ENCODE measurements at places on chromosomes 2 and 18.

DNA sequence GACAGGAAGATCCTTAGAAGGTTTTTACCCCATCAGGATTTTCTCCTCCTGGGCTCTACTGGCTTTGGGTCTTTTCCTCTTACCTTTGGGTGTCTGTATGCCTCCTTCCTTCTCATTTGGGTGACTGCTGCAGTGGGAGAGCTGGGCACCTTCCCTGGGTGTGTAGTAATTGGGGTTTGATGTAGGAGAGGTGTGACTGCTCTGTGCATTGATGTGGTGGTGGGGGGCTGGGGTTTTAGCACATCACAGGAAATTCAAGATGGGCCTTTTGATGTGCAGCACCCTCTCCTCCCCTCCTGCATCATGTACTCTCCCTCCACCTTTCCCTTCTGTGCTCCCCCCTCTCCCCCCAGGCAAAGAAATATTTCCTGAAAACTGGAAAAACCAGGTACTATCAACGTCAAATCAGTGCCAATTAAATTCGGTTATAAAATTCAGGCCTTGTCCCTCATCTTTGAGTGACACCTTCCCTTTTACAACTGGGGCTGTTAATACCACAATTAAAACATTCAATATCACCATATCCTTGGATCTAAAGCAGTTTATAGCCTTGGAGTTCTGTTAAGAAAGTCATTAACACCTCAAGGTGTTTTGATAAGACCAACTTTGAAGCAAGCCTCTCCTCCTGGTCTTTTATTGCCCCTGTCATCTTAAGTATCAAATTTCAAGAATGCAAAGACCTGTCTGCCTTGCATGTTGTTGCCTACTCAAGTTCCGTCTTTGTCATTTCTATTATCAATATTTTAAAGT lies 23.3 kb downstream of the EDAR start:
- DNase-seq, result no peak

DNA sequence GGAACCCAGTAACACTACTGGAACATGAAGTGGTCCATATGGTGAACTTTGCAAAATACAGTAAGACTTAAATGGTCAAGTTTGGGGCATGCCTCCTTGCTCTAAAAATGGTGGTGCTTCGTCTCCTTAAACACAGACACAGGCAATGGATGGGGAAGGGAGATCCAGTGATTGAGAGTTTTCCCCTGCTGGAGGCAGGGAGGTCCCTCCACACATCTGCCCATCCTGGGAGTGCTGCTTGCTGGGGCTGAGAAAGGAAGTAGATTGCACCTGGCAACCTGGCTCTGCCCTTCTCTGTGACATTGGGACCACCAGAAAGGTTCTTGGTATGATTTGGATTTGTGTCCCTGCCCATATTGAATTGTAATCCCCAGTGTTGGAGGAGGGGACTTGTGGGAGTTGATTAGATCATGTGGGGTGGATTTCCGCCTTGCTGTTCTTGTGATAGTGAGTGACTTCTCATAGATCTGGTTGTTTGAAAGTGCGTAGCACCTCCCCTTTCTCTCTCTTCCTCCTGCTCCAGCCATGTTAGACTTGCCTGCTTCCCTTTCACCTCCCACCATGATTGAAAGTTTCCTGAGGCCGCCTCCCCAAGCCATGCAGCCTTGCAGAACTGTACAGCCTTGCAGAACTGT lies 35.4 kb upstream of the SKOR2 start:
- no peak for DNase-seq

DNA sequence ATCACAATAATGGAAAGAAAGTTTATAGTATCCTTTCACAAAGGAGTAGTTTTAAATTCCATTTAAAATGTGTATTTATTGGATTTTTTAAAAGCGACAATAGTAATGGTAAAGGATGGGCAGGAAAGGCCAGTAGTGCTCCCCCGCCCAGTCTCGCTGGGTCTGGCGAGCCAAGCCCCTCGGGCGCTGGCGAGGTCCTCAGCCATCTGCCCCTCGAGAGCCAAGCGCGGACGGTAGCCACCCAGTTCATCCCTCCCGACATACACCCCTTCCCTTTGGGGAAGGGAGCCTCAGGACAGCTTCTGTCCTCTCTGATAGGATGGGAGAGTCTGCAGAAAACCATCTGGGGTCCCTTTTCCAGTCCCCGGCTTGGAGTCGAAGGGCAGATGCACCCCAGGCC lies 45.2 kb downstream of the BOLA3 start:
- no peak for DNase-seq

DNA sequence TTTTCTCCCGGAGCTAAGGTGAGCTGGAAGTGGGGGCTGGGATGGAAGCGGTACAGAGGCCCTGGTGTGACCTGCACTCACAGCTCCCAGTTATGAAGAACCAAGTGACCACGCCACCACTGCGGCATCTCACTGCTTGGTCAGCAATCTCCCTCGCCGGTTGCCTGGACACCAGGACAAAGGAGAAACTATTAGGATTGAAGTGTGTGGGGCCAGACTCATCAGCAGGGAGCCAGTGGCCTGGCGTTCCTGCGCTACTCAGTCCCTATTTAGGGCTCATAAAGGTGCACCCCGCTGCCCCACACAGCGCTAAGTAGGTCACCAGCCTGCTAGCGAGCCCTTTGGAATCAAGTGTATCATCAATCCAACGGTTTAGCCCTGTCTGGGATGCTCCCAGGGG lies 82.9 kb downstream of the ZCCHC2 start:
- no peak for DNase-seq

- DNase-seq, result no peak
Measured at GRCh38 chr2:58109481-58109880, 62.9 kb downstream of the VRK2 start.

GRCh38 chr2:11540148-11540995 lies 6.5 kb downstream of the GREB1 start:
- peak; percentile 62 for DNase-seq
